SK-MEL-5 (cell line): ENCODE measurements at places on chromosomes 7 and 10. TPM values are rescaled to one million over a fixed set of nuclear protein-coding genes. Genes with fewer than 3 reads are reported as not detected.

- DNase-seq = no peak
Measured at GRCh38 chr10:29183301-29183945, 105.4 kb upstream of the LYZL1 start.

Gene ZNF775
- total RNA-seq = 10.4 and 10.5 TPM in 2 replicates

GRCh38 chr7:122889116-122889515 lies 2.9 kb upstream of the CADPS2 start:
- no peak for DNase-seq

GRCh38 chr7:127708201-127708600 lies 56.2 kb downstream of the SND1 start:
- DNase-seq = no peak

GRCh38 chr10:118218562-118218961 lies 123.6 kb downstream of the FAM204A start:
- DNase-seq = no peak

DNA sequence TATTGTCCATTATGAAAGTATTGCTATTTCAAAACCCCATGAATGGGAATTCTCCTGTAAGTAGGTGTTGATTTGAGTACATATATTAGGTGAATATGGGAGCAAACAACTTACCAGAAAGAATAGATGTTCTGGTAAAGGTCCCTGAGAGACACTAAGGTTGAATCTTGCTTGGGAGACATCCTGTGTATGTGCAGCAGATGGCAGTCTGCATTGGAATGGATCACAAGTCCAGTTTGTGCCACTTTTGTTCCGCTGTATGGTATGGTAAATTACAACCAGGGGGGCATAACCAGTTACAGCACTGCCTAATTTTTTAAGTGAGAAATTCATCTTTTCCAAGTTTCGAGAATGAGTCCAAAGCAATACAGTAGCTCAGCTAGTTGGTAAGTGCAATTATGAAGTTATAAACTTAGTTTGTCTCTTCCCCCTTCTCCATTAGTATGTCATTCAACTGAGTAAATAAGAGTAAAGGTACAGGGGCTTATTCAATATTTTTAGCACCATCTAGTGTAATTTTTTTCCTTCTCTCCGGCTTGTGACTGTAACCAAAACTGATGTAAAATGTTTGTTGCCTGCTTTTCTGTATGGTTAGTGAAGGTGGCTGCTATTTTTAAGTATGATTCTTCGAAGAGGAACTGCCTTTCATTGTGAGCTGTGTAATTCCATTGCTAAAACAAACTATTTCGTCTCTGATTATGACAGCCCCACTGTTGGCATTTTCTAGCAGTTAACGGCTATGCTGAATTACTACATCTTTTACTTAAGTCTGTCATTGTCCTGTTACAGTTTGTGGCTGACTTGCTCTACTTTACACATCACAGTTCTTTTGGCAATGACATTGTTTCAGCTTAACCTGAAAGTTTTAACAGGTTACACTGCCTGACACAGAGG lies 2.8 kb downstream of the MCU start:
- peak; percentile 43 for DNase-seq
